COR-L47 (cell line): ENCODE measurements at places on chromosomes 4 and X.

GRCh38 chr4:76624241-76624681 lies 189.2 kb downstream of the SHROOM3 start:
- DNase-seq, result no peak

GRCh38 chr4:114582621-114583020 lies 16.0 kb upstream of the UGT8 start:
- no peak for DNase-seq

DNA sequence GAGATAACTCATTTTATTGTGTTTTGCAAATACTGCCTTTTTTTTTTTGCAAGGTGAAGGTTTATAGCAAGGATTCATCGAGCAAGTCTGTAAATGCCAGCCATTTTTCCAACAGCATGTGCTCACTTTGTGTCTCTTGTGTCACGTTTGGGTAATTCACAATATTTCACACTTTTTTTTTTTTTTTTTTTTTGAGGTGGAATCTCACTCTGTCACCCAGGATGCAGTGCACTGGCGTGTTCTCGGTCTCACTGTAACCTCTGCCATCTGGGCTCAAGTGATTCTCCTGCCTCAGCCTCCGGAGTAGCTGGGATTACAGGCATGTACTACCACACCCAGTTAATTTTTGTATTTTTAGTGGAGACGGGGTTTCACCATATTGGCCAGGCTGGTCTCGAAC lies 1.9 kb downstream of the RNF4 start:
- no peak for DNase-seq

GRCh38 chr4:42816880-42817400 lies 75.6 kb upstream of the GRXCR1 start:
- no peak for DNase-seq

DNA sequence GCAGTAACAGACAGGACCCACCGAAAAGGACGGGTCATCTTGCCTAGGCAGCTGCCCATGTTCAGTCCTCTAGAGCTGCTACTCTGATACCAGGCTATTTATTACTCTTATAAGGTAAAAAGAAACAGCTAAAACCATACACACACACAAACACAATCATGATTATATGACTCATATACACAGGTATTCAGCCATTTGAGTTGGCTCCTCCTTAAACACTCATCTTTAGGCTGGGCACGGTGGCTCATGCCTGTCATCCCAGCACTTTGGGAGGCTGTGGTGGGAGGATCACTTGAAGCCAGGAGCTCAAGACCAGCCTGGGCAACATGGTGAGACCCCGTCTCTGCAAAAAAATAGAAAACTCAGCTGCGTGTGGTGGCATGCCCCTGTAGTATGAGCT lies 76.6 kb downstream of the F11 start:
- no peak for DNase-seq

GRCh38 chr4:151860561-151861093 lies 99.8 kb upstream of the GATB start:
- no peak for DNase-seq

DNA sequence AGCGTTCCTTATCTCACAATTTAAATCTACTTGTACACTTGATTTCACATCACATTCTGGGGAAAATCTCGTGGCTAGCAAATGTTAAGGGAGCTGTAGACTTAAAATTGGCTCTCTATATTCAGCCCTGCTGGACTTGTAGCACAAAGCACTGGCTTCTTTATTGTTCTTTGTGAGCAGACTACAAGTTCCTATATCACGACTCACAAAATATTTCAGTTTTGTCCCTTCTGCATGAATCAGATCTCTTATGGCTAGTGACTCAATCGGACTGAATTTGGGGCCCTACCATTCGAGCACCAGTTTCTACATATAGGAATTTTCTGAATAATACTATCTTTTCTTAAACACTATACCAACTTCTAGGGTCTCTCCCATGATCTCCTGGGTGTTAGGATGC lies 390.1 kb downstream of the ADAM29 start:
- no peak for DNase-seq

DNA sequence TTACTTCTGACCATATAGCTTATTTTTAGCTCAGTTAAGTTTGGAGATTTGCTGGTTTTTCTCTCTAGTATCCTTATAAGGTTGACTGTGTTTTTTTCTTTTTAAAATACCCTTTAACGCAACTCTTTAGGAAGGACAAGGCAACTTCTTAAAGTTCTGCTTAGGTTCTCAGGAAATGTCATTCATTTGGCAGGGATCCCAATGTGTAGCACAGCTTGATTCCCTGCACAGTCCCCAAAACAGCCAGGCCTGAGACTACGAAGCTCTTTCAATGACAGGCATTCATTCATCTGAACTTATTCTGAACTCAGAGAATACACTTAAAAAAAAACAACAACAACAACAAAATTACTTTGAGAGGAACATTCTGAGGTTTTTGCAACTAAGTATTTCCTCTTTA lies 1765.8 kb downstream of the PCDH7 start:
- no peak for DNase-seq

DNA sequence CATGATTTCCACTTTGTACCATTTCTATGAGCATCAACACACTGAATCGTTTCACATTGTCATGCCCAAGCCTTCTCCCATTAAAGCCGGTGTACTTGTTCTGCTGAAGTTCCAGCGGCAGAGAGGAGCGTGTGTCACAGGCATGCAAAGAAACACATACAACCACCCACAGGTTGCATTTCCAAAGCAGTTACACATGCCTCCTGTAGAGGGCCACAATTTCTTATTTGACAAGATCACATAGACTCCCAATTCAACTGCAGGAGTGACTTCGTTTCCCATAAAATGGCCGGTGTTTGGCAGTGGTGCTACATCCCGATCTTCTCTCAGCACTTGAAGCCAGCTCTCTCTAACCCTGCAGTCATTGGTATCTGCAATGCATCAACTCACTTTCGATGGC lies 992.6 kb downstream of the NLGN4X start:
- no peak for DNase-seq

- DNase-seq, result no peak
These were observed 211.2 kb downstream of the CPEB2 start for GRCh38 chr4:15213302-15213970.

- no peak for DNase-seq
These were observed 23.5 kb upstream of the SLC34A2 start for GRCh38 chr4:25632135-25632534.

DNA sequence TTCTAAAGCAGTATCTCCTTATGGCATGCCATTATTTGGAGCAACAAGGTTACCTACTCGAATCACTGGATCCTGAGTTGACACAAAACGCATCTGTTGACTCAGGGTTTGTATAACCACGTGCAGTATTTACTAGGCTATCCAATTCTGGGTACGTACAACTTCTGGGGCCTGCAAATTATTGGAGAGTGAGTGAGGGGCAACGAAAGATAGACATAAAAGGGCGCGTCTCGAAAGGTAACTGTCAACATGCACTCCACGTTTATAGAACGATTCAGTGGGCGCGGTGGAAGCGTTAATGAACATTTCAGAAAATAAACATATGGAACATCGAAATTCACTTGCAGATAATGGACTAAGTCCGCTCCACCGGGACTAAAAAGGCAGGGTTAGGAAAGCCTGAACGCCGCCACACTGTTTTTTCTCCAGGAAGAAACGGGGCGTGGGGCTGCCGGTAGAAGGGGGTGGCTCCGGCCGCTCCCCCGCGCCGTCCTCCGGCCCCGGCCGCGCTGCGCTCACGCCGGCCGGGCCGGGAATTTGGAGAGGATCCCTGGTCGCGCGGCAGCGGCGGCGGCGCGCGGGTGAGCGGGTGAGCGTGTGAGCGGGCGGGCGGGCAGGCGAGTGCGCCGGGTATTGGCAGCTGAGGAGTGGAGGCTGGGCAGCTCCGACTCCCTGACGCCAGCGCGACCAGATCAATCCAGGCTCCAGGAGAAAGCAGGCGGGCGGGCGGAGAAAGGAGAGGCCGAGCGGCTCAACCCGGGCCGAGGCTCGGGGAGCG lies at the start of gene SMAD1:
SMAD1 (plus strand) TSS at position 690 of the 778 bp plus-strand sequence. CDS start 32,761 bp downstream, outside the sequence.
- peak; percentile 59 for DNase-seq

DNA sequence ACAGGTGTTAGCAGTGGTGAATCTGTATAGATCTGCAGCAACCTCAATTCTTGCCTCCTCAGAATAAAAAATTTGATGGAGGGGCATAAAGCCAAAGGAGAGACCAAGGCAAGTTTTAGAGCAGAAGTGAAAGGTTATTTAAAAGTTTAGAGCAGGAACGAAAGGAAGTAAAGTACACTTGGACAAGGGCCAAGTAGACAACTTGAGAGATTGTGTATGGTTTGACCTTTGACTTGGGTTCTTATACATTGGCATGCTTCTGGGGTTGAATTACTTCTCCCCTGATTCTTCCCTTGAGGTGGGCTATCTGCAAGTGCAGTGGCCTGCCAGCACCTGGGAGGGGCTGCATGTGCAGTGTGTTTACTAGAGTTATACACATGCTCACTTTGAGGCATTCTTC lies 278.8 kb upstream of the NDST3 start:
- DNase-seq, result no peak

DNA sequence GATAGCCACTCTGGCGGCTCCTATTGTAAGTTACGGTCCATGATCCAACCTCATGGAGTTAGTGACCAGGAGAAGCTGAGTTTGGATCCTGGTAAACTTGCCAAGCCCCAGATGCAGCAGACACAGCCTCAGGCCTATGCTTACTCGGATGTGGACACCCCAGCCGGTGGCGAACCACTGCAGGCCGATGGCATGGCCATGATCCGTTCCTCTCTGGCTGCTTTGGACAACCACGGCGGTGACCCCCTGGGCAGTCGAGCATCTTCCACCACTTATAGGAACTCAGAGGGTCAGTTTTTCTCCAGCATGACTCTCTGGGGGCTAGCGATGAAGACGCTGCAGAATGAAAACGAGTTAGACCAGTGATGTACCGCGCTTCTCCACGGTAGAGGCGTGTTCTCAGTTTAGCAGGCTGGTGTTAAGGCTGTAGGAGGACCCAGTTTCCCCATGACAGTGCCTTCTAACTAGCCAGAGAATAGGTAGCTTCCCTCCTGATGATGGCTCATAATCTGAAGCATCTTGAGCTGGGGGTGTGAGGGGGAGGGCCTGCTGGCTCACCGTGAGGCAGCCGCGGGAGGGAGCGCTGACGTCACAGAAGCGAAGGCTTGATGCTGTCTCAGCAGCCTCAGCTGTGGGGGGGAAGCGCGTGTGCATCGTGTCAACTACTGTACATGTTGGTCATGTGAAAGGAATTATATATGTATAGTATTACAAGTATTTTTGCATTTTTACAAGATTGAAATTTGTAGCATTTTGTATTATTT lies 31.1 kb downstream of the ZBTB49 start:
- DNase-seq, result no peak

DNA sequence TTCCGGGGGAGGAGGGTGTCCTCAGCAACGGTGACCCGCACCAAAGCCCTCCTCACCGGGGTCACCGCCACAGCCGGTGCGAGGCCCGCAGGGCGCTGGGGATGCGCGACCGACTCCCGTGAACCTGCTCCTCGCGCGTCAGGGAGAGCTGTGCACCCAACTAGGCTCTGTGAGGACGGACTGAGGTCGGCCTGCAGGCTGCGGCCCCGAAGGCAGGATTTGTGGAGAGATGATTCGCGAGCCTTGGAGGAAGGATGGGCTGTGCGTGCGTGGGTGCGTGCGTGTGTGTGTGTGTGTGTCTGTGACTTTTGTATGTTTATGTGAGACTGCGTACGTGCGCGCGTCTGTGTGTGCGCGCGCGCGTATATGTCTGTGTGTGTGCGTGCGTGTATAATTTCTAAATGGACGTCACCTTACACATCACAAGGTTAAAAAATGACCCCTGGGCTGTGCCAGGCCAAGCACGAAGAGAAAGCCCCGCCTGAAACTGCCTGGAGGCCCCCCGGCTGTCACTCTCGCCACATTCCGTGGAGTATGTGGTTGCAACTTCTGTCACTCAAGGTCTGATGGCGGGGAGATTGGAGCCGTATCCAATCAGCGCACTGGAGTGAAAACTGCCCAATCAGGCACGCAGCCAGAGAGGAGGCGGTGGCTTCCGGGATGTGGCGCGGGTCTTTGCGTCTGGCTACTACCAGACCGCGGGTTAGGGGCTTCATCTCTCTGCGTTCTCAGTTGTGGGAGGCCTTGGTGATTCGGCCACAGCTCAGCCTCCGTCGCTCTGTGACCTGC lies at the start of gene ZNF141:
ZNF141 (plus strand) TSS at position 672 of the 789 bp plus-strand sequence. CDS start 170 bp downstream, outside the sequence.
- DNase-seq, result peak; percentile 96

DNA sequence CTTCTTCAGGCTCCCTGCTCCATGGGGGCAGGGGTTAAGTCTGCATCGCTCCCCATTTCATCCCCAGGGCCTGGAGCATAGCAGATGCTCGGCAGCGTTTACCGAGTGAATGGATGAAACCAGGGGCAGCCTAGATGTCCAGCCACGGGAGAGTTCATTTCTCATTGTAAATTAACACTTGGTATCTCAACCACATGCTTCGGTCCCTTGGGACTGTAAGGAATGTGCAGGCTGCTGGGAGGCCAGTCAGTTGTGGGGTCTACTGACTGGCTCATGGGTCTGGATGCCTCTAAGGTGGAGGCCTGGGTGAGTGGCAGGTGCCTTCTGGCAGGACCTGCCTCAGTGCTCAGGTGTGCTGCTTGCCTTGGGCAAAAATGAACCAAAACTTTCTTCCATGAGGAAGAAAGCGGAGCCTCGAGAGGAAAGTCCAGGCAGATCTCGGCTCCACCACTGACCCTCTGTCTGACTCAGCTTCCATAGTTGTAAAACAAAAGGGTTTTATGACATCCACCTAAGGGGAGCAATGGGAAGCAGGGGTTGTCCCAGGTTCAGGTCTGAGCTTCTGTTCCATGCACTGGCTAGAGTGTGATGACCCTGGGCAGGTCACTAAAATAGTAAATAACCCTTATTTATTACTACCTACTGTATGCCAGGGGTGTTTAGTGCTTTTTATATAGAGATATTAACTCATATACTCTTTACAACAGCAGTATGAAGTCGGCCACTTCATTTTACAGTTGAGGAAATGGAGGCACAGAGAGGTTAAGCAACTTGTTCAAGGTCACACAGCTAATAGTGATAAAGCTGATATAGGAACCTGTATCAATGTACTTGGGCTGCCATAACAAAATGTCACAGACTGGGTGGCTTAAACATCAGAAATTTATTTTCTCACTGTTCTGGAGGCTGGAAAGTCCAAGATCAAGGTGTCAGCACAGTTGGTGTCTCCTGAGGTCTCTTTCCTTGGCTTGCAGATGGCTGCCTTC lies 144.3 kb upstream of the STX18 start:
- no peak for DNase-seq

- peak; percentile 59 for DNase-seq
These were observed 1383.0 kb upstream of the TENM3 start for GRCh38 chr4:180860089-180860720.

GRCh38 chr4:73583666-73584065 lies 36.6 kb downstream of the RASSF6 start:
- DNase-seq, result no peak

- no peak for DNase-seq
These were observed 103.1 kb downstream of the NPNT start for GRCh38 chr4:105998171-105999063.

- no peak for DNase-seq
These were observed 562 bp upstream of the OSTC start for GRCh38 chr4:108649863-108650211.

GRCh38 chrX:69215161-69215875 lies 50.1 kb upstream of the PJA1 start:
- DNase-seq, result no peak

DNA sequence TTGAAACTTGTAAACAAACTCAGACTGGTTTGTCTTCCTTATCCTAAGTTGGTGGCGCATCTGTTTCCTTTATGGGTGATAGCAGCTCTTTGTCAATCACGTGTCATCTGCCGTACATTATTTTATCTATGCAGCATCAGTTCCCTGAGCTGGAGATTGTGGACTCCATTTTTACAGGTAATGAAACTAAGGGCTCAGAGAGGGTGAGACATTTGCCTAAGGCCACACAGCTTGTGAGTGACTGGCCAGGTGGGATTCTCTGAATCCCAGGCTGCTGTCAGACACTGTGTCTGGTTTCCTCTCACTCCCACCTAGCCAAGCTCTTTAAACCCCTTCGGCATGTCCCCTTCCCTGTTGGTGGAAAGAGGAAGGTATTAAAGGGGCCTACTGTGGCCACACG lies 41.7 kb upstream of the CLCN4 start:
- DNase-seq, result no peak
